ENCODE measurements at places on chromosomes 6 and 20. TPM values are rescaled to one million over a fixed set of nuclear protein-coding genes. Genes with fewer than 3 reads are reported as not detected.

Gene FAM83B
- total RNA-seq: 24.9 TPM

Gene VNN1
- 0.23 TPM for total RNA-seq

Gene GRM4
- 0.21 TPM for total RNA-seq

Gene DOP1A
- total RNA-seq: 43.1 TPM

Gene GRIK2
- total RNA-seq: 1.8 TPM

Gene TFAP2C
- total RNA-seq: 12.5 TPM

Gene C6orf141
- 1.6 TPM for total RNA-seq

Gene COL11A2
- total RNA-seq: 0.96 TPM

Gene RMND1
- total RNA-seq: 23.0 TPM

Gene JAG1
- total RNA-seq: 161 TPM
